Activated T-cell treated with anti-CD3 and anti-CD28 coated beads, Interleukin-2, amount 50 U/mL, for 24 hours (primary cell): ENCODE measurements at places on chromosomes 12 and 14.

GRCh38 chr14:76134231-76134630 is 17.5 kb upstream of the GPATCH2L start:
- DNase-seq, result no peak

- DNase-seq, result no peak
These were observed 65.1 kb upstream of the PZP start for GRCh38 chr12:9273276-9273675.

- no peak for DNase-seq
These were observed 2.7 kb downstream of the NCKAP5L start for GRCh38 chr12:49825360-49825970.

DNA sequence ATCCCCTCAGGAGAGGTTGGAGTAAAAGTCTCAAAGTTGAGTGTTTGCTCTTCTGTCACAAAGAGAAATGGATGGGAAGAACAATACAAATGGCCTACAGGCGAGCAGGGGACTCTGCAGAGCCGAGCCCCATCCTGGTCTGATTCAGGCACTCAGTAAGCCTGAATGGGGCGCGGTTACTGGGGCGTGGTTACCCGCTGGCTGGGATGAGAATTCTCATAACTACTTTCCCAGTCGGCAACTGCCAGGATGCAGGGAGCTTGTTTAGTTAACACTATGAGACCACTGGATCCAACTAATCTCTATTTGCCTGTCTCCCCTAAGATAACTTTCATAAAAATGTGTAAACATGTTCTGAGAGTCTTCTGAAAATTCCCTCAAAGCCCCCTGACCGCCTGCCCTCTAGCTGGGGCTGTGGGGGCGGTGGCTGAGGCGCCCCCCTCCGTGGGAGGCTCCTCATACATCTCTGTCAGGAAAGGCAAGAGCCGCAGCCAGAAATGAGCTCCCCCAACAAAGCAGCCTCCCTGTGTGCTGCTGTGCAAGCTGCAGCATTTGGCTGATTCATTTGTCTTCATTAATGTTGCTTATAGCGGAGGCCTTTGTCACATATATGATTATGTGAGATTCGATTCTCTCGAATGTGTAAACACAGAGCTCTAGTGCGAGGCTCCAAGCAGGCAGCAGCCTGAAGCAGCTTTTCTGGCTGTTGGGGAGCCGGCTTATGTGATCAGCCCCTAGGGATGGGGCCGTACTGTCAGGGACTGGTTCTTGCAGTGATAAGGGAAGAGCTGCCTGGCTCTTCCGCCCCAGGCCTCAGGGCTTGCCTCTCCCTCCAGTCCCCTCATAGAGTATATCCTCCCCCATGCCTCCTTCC is 126.1 kb upstream of the ARHGAP5 start:
- no peak for DNase-seq

DNA sequence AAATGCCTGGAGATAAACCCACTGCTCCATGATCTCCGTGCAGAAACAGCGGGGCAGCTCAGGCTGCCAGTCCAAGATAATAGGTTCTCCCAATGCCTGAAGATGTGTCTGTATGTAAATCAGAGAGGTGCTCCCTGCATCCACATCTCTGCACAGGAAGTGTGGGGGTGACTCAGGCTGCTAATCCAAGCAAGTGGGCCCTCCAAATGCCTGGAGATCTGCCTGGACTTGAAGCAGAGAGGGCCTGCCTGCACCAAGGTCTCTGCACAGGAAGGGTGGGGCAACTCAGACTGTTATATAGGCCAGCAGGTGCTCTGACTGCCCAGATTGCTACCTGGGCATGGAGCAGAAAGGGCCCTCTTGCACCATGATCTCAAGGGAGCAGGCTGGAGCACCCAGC is 504.7 kb downstream of the LRFN5 start:
- no peak for DNase-seq

DNA sequence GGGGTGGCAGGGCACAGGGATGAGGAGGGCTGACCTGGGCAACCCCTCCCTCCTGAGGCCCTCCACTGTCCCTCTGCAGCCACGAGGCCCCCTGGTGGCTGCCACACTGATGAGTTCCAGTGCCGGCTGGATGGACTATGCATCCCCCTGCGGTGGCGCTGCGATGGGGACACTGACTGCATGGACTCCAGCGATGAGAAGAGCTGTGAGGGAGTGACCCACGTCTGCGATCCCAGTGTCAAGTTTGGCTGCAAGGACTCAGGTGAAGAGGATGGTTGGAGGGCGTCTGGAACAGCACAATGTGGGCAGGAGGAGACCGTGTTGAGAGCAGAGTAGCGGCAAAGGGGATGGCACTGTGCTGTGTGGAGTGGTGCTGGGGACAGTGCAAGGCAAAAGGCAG is 25.7 kb upstream of the LRP1-AS start:
- DNase-seq, result peak; percentile 45

DNA sequence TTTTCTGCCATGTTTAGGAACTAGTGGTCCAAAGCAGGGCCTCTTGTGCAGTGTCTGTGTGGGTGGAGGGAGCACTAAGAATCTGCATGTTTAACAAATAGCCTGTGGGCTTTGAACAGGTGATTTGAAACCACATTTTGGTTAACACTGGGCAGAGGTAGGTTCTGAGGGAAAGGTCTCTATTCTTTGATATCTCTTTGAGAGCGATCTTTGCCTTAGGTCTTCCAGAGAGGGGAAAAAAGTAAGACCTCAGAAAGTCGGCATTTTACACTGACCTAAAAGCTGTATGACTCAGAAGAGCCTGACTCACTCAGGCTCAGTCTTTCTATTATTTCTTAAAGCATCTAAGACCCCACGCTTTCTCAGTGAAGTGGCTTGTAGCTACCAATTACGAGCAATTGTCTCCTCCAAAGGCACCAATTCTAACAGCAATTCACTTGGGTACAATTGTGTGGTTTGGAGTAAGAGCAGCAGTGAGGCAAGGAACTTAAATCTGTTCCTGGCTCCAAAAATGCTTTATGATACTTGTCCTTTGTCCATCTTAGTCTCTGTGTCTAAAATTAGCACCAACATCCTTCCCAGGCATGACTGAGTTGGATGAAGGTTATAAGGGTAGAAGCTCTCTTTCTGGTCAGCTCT is 8.8 kb downstream of the EIF2B2 start:
- no peak for DNase-seq

DNA sequence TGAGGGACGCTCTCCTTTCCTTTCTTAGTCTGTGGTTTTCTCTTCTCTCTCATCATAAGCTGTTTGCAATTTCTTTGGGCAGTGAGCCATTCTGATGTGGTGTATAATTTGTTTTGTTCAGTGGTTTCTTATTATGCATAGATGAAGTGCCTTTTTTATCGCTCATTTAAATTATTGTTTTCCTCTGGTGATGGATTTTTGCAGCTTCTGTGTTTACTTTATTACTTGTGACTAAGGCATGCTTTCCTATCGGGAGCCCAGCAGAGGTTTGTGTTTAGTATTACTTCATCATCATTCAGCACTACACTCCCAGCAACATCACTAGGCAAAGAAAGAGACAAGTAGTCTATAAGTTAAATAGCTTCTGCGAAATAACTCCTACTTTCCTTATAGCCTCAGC is 586.6 kb upstream of the NOVA1 start:
- DNase-seq, result no peak
